ENCODE measurements at places on chromosomes 4 and X.

- DNase-seq = no peak
Observed at GRCh38 chrX:119237562-119237942, 1.5 kb downstream of the PGRMC1 start.

- no peak for DNase-seq
Observed at GRCh38 chrX:153965406-153965805, 6.2 kb downstream of the HCFC1 start.

GRCh38 chr4:124279741-124280140, 432.8 kb downstream of the ANKRD50 start:
- DNase-seq = no peak

GRCh38 chr4:88143504-88143903, 14.9 kb downstream of the ABCG2 start:
- DNase-seq = no peak
